ENCODE measurements at places on chromosomes 3 and 15.

DNA sequence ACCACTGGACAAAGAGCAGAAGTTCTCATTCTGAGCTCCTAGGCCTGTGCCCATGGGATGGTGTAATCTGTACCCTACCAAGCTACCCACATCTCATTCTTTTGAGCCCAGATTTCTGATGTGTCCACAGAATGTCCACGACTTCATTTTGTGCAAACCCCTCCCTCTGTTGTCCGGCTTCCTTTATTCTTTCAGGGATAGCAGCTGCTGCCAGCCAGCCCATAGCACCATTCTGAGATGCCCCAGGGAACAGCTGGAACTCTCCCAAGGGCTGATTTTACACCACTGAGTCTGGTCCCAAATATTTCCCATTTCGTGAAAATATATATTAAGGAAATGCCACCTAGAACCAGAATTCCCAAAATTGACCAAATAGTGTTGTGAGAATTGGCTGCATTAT, 236.6 kb downstream of the SATB1 start:
- DNase-seq, result peak; percentile 12

DNA sequence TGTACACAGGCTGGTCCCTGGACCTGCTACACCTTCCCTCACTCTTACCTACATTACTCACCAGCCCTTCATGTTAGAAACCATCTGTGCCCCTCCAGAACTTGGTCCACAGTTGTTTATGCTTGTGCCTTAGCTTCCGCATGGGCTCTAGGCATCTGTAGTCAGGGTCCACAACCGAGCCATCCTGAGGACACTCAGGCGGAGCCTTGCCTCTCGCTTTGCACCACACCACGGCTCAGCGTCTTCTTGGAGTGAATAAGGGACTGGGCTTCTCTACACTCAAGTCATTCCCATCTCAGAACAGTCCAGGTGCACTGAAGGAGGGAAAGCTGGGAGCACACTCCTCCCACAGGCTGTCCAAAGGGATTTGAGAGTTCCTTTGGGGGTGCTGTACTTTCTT, 97.8 kb downstream of the HMG20A start:
- DNase-seq, result no peak

- peak; percentile 66 for DNase-seq
These were observed 225.6 kb upstream of the ATP11B start for GRCh38 chr3:182567700-182568099.

DNA sequence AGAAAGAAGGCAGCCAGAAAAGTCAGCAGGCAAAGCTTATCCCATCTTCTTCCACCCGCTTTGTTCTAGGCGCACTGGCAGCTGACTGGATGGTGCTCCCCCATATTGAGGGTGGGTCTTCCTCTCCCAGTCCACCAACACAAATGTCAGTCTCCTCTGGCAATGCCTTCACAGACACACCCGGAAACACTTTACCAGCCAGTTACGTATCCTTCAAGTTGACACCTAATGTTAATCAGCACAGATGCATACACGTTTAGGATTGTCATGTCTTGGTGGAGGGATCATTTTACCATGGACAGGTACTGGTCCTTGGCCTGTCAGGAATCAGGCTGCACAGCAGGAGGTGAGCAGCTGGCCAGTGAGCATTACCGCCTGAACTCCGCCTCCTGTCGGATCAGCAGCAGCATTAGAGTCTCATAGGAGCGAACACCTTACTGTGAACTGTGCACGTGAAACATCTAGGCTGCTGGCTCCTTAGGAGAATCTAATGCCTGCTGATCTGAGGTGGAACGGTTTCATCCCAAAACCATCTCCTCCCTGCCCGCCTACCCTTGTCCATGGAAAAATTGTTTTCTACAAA, 59.1 kb upstream of the PYDC2 start:
- no peak for DNase-seq

- DNase-seq, result no peak
These were observed 52.5 kb upstream of the OTOL1 start for GRCh38 chr3:161443921-161444693.

GRCh38 chr3:55826731-55827496, 339.8 kb upstream of the WNT5A start:
- no peak for DNase-seq

DNA sequence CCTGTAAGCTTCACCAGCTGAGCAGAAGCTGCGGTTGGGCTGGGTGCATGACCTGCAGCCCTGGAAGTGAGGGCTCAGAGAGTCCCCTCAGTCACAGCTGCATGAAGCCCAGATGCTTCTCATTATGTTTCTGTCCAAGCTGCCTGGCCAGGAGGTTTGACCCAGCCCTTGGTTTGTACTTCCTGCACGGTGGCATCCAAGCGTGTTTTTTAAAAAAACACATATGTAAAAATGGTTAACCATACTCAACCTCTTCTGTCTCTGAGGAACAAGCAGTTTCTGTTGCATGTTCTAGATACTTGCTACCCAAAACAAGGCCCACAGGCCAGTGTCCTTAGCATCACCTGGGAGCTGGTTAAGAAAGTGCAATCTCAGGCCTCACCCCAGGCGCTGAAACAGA, 76.0 kb upstream of the ATP10A start:
- DNase-seq, result no peak

- no peak for DNase-seq
These were observed 45.4 kb downstream of the GRK7 start for GRCh38 chr3:141808586-141808985.

GRCh38 chr3:64016941-64017620, 6.2 kb downstream of the PSMD6 start:
- no peak for DNase-seq

GRCh38 chr3:108664266-108664665, 74.7 kb downstream of the DZIP3 start:
- DNase-seq, result no peak

DNA sequence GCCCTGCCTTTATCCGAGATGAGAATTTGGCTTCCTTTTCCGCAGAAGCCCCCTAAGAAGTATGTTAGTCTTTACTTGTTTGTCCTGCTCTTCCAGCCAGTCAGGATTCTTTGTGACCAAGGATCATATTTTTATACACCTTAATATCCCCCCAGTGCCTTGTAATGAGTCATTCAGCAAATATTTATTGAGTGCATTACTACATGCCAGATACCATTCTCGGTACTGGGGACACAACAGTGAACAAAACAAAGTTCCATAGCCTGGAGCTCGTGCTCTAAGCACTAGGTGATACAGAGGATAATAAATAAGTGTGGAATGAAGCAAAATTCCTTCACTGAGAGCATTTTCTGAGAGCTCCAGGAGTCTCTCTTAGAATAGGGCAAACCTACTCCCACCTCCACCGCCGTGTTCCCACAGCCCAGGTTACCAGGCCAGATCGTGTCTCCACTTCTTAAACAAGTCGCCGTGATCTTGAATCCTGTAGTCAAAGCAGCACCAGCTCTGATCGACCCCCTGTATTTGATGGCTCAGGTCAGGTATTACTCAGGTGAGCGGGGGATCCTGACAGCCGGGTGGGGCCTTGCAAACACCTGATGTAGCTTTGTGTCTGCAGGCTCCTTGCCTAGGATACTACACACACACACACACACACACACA, 18.5 kb downstream of the TTC21A start:
- DNase-seq, result no peak

DNA sequence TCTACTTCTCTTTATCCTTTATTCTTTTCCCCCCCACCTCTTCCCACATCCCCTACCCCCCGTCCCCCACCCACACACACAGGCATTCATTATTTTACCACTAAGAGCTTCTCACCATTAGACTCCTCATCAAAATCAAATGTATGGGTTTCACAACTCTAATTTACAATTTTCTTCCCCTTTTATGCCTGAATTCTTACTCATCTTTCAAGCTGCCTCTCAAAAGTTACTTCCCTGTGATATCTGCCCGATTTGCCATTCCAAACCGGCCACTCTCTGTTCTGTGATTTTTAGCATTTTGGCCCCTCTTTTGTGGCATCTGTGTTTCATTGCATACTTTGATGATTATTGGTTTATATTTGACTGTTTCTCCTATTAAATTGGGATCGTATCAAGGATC, 42.2 kb downstream of the SLC9A9 start:
- DNase-seq, result no peak

DNA sequence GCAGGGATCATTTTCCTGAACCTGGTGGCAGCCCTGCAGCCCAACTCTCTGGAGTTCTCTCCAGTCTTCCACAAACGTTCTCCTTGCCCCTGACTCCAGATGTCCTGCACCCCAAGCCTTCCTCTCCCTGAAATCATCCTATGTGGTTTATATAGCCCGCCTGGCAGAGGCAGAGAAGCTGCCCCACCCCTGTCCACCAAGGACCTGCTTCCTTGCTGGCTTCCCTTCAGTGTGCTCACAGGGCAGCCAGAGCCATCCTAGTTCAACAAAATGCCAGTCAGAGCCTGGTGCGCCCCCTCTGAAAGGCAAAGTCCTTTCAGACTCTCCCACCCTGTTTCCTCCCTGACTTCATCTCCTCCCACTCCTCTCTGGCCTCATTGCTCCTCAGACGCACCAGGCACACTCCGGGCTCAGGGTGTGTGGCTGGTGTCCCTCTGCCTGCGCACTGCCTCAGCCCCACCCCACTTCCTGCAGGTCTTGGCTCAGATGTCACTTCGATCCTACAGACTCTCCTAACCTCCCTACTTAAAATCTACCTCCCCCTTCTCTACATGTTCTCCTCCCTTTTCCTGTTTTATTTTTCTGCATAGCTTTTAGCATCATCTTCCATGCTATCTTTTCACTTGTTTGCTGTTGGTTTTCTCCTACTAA, 5.9 kb downstream of the KBTBD13 start:
- DNase-seq, result peak; percentile 37

DNA sequence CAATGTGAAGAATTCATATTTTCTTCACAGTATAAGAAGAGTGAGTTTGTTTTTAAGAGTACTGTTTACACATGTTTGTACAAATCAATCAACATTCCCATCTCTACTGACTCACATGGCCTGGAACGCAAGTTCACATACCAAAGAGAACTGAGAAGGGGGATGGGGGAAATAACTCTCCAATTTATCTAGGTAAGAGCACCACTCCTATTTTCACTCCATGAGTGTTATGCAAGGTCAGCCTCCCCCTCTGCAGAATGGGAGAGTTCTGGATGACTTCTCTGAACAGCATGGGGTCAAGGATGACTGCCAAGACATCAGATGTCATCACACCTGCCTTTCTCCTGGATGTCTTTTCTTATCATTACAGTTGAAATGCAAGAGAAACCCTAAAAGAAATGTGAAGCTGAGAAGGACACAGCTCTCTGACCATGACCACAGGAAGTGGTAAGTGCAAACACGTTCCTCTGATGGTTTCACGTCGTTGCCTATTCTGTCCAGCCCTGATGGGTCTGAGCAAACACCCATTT, 95.2 kb downstream of the SEMA6D start:
- no peak for DNase-seq

DNA sequence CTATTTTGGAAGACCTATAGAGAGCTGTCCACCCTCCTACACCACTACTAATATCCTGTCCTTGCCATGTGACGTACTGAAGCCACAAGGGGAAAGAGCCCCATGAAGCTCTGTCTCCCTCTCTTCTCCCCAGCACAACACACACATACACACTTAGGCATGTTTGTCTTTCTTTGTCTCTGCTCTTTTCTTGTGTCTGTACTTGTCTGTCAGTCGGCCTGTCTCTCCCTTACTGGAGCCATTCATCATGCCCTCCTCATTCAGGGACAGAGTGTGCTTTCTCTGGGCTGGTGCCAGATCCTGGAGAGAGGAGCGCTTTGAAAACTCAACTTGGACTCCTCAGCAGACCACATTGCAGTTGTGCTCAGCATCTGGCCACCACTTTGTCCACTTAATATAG, 47.6 kb downstream of the PSMD6 start:
- no peak for DNase-seq

GRCh38 chr3:106305882-106306435, 437.1 kb upstream of the CBLB start:
- no peak for DNase-seq

GRCh38 chr3:36221975-36222374, 158.3 kb upstream of the STAC start:
- no peak for DNase-seq
